ENCODE measurements at places on chromosomes 12 and 14. TPM values are rescaled to one million over a fixed set of nuclear protein-coding genes. Genes with fewer than 3 reads are reported as not detected.

GDF3 gene
- not detected for total RNA-seq

REP15 gene
- 2.7 TPM for total RNA-seq

GTF2H3 gene
- total RNA-seq: 20.9 TPM

COL2A1 gene
- not detected for total RNA-seq

FAM222A gene
- total RNA-seq: 0.62 TPM

GLIPR1L1 gene
- total RNA-seq: not detected

POTEG gene
- total RNA-seq: not detected

CCDC38 gene
- total RNA-seq: not detected

CHGA gene
- not detected for total RNA-seq

DNA sequence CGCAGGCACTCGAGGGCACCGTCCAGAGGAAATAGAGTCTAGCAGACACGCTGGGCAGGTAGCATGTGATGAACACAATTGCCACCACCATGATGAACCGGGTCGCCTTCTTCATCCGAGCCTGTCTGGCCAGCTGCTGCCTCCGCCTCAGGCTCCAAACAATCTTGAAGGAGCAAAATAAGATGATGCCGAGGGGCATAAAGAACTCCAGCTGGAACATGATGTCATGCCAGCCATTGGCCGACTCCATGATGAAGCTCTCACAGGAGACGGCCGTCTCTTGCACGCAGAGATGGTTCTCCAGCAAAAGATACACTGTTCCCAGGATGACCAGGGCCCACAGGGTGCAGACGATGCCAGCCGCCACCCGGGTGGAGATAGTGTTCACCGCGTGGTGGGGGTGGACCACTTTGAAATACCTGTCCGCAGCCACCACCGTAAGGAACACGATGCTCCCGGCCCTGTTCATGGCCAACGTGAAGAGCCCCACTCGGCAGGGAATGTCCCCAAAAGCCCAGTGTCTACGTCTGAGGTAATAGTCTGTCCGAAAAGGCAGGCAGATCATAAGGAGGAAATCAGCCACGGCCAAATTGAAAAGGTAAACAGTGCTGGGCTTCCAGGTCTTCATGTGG lies 945 bp downstream of the HCAR1 start:
- DNase-seq: peak; percentile 61

DNA sequence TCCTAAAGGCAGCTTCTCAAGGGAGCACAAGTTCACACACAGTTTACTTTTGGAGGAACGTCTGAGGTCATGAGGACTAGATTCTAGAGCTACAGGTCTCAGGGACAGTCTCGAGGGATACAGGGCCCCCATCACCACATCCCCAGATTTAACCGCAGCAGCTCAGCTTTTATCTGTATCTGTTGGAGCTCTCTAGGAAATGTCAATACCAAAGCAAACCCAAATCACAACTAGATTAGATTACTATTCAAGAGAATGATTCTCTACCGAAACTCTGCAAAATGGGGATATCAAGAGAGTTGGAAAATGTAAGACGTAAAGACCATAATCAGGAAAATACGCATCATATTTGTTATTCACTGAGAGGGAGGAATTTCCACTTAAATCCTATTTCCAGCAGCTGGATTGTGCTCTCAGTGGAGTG lies 4.0 kb upstream of the MYRFL start:
- DNase-seq: no peak

DNA sequence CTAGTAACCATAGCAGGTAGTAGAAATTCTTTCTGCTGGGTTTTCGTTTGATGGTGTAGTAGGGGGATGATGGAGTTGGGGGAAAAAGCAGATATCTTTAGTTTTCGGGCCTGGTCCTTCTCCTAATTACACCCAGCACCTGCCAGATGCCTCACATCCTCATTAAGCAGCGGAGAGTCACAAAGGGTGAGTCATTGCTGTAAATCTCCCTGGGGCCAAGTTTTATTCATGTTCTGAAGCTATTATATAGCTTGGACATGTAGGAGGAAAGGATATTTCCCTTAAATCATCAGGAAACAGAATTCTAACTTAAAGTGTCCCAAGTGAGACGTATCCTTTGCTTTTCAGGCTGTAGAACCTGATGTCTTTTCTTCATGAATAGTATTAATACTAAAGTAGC lies 4.9 kb upstream of the NECAP1 start:
- DNase-seq: no peak

- DNase-seq: no peak
Observed at GRCh38 chr12:111450676-111451075, 45.0 kb downstream of the SH2B3 start.

DNA sequence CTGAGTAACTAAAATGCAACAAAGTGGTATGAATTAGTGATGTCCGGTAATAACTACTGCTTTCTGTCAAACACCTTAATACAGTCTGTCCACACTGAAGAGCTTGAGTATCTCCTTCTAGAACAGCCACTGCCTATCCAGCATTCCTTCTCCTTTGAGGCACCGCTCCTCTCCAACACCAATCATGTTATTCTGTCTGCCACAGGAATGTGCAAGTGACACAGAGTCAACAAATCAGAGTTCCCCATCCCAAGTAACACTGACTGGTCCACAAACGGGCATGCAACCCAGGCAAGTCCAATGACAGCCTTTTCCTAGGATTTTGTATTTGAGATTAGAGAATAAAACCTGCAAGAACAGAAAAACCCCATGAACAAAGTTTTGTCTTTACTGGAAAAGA lies 3.8 kb downstream of the GXYLT1 start:
- DNase-seq: no peak

DNA sequence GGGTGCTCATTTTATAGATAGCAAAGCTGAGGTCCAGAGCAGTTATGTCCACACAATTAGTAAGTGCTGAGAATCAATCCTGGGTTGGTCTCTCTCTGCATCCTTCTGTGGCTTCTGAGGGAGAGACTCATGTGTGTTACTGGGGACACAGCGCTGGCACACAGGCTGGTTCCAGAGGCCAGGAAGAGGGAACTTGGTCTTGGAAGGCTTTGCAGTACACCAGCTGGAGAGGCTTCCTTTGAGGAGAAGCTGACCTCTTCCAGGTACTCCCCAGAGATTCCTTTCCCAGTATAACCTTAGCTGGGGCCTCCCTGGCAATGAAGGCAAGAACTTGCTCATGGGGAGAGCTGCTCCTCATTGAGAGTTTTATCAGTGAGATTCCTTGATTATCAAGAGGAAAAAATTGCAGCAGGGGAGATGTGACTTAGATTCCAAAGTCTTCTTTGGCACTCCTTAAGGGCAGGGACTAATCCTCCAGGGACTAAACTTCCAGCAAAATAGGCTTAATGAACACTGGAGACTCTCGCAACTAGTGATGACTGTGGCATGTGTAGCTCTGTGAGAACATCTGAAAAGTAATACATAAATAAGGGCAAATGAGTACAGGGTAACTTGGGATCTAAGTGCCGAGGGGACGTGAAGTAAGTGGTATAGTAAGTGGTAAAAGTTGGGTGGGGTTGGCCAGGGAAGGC lies 13.9 kb upstream of the KRT80 start:
- DNase-seq: peak; percentile 36

- DNase-seq: no peak
Observed at GRCh38 chr12:30977124-30977523, 50.6 kb downstream of the TSPAN11 start.

DNA sequence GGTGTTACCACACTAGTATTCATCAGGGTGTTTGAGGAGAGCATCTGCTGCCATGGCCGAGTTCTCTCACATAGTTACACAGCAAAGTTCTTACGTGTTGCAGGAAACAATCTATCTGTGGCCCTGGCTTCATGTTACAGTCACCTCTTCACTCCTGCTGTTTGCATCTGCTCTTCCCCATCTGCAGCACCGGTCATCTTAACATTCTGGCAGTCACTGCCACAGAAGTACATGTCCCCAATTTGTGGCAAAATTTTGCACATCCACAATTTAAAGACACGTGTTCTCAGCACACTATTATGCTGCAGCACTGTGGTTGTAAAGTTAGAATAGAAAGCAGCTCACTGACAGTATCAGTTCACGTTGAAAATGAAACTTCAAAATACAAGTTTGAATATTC lies 23.2 kb downstream of the MAPK1IP1L start:
- DNase-seq: no peak

GRCh38 chr12:80178846-80179245 lies 79.5 kb downstream of the OTOGL start:
- DNase-seq: no peak

DNA sequence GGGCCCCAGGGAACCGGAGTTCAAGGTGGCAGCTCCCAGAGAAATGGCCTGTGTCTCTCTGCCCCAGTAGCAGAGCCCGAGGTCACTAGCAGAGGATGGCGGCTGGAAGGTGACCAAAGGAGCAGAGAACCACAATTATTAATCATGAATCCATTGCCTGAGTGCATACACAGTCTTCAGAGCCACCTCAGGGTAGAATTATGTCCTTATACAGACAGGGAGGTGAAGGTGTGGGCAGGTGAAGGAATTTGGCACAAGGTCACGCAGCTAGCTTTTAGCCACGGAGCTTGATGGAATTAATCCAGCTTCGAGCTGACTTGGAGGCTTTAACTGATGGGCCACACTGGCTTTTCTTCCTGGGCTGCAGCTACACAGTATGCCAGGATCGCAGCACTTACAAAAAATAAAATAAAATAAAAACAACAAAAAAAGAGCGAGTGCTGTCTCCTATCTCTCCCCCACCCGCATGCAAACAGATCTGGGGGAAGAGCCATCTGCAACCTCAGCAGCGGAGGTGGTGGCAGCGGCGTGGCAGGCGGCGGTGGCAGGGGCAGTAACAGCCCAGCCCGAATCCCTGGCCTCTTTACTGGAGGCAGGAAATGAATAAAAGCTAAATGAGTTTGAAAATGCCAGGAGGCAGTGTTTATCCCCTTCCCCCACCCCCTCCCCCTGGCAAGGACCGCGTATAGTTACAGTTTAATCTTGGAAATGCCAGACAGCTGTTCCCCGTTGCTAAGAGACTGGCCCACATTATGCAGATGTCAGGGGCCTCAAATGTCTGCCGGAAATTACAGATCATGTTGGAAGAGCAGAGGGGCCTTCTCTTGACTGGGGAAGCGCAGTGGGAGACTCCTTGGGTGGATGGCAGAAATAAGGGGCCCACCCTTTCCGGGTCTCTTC lies 93.5 kb downstream of the LRRC74A start:
- no peak for DNase-seq

DNA sequence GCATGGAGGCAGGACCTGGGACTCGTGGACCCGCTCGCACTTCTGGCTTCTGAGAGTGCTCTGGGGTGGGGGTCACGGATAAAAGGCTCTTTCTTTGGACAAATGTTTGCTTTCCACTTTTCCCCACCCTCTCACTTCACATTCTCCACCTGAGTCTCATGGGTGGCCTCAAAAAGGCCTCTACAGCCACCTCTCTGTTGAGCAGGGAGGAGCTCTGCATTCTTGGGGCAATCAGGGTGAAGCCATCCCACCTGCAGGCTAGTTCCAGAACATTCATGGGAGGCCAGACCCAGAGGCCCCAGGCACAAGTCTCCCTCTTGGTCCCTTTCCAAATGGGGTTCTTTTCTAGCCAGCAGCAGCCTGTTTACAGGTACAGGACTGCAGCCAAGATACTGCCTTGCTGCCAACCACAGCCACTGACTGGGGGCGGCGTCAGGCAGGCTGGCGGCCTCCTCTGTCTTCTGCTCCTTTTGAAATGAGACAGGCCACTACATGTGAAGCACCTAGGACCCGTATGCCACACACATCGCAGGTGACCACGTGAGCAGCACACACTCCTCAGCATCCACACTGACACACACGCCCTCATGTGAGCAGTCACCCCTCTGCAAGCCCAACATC lies 18.2 kb upstream of the CEBPE start:
- DNase-seq: no peak

DNA sequence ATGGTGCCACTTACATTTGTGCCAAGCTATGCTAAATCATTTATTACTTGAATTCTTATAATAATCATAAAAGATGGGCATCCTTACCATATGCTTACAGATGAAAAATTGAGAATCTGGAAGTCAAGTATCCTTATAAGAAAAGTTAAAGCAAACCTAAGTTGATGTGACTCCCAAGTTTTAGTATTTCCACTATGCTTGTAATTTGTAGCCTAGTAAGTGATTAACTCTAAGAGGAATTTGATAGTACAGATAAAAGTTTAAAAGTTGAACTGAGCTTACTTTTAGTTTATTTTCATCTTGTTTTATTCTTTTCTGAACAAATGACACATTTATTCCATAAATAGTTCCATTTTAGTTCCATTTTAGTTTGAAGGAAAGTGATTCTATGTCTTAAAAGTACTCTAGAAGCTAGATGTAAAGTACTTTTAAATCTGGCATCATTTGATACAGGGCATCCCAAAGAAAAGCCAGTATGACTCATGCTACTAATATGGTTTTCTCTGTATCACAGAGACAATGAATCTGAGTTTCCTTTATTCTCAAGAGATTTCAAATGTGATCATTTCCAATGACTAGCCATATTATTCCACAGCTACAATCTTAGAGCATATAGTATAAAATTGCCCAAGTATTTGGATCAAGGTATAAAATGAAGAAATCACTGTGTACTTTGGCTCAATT lies 596.0 kb downstream of the SLC16A7 start:
- no peak for DNase-seq

GRCh38 chr14:27278341-27278740 lies 680.5 kb upstream of the NOVA1 start:
- DNase-seq: no peak

DNA sequence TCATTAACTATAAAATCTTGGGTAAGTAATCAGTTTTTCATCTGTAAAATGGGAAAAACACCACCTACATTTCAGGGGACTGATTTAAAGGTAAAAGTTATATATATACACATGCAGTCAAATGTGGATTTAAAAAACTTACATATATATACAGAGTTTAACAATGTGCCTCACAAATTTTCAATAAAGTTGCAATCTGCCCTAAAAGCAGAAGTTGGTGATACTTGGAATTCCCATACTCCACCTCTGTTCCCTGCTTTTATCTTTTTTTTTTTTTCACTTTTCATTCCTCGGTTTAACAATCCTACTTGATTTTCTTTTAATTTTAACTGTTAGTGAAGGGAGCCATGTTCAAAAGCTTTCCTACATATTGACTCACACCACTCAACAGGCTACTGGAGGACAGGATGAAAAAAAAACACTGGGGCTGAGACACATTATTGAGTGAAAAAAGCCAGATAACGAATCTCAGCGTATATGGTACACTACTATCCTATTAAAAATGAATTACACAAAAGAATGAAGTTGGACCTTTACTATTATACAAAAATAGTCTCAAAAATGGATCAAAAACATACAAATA lies 24.3 kb downstream of the SPPL3 start:
- DNase-seq: no peak

DNA sequence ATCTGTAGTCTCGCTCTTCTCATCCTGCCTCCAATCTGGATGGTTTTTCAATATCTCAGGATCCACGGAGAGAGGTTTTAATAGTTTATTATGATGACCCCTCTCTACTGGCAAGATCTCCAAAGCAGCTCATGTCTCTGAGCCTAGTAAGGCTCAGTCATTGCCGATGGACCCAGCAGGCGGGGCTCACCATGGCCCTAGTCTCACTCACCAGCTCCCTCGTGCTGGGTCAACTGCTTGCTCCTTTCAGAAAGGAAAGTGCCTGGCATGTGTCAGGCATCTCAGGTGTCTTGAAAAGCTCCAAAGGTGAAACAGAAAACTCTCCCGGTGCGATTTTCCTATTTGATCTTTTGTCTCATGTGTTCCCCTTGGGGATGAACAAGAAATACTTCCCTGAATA lies 179.0 kb downstream of the CALM1 start:
- peak; percentile 14 for DNase-seq
